ENCODE measurements at places on chromosomes 5 and 9.

- no peak for DNase-seq
Measured at GRCh38 chr9:103713631-103714030, 380.5 kb upstream of the SMC2 start.

- no peak for DNase-seq
Measured at GRCh38 chr5:135171336-135171735, 137.3 kb upstream of the PITX1 start.

GRCh38 chr9:9623506-9623905, 989.3 kb downstream of the PTPRD start:
- no peak for DNase-seq

GRCh38 chr5:74543162-74543995, 97.1 kb downstream of the ENC1 start:
- DNase-seq: no peak

- DNase-seq: no peak
Measured at GRCh38 chr5:92470770-92471169, 1087.7 kb upstream of the ARRDC3 start.

DNA sequence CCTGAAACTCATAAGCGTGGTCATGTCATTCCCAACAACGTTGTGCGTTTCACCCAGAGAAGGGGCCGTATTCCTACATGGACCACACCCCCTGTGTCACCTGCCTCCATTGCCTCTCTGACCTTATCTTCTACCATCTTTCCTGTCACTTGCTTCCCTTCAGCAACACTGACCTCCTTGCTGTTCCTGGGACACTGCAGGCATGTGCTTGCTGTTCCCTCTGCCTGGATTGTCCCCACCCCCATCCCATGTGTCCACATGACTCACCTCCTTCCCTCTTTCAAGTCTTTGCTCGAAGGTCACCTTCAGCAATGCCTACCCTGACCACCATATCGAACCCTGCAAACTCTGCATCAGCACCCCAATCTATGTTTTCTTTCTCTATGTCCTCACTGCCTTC, 133.2 kb upstream of the ZNF618 start:
- DNase-seq: no peak

DNA sequence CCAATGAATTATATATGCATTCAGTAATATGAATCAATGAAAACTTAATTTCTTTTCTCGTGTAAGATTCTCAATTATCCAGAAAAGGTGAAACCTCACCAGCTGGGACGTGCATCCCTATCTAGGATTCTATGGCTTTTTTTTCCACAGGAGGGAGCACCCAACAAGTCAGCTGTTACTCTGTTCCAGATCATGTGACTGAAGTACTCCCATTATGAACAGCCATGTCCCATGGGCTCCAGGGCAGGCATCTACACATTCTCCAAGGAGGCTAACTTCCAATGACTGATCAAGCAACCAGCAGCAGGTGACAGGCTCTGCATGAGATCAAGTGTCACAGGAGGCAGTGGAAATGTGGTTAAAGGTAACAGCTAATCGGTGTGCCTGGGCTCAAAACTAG, 118.8 kb downstream of the ELAVL2 start:
- no peak for DNase-seq

DNA sequence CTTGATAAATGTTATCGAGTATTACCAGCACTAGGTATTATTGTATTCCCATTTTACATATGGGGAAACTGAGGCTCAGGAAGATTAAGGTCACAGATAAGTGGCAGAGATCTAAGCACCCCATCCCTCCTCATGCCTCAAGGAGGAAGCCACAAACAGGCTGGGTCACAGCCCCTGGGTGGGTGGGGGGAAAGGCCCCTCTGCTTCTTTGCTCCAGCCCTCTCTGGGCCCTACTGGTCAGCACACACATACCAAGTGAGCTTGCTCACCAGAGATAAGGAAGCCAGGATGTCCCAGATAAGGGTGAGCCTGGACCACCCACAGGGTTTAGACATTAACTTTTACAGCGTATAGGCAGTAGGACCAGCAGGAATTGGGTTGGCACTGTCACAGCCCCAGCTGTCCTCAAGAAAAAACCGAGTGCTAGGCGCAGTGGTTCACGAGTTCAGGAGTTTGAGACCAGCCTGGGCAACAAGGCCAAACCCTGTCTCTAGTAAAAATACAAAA, 45.3 kb downstream of the STK10 start:
- DNase-seq: no peak

GRCh38 chr5:91419136-91419535, 36.0 kb upstream of the ARRDC3 start:
- DNase-seq: no peak

DNA sequence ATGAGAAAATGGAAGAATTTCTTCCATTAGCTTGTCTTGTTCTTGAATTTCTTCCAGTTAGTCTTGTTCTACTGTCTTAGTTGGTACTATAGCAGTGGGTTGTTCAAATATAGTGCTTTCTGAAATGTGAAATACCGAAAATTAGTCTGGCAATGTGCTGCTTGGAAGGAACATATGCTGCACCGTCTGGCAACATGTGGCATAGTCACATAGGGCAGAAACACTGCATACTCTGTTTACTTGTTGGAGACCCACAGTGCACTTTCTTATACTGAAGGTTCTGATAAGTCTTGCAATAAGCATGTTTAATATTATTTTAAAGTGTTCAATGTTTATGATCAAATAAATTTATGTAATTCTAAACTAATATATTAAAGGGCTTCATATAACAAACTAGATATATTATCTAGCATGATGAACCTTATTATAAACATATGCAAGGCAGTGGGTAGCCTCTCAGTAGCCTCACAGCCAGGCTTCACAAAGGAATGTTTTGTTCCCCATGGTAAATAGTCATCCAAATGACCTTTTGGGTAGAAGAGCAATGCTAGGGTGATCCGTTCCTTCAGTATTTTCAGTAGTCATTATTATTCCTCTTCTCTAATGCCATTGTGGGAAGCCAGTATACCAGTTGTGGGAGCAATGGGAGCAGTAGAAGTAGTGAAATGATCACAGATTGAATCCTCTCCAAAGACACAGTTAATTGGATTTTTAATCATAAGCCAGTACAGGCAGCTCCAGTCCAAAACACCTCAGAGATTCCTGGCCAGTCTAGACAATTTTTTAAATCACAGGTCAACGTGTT, 1106.7 kb downstream of the DTWD2 start:
- DNase-seq: no peak

GRCh38 chr9:100375658-100376057, 22.9 kb upstream of the TEX10 start:
- DNase-seq: no peak

DNA sequence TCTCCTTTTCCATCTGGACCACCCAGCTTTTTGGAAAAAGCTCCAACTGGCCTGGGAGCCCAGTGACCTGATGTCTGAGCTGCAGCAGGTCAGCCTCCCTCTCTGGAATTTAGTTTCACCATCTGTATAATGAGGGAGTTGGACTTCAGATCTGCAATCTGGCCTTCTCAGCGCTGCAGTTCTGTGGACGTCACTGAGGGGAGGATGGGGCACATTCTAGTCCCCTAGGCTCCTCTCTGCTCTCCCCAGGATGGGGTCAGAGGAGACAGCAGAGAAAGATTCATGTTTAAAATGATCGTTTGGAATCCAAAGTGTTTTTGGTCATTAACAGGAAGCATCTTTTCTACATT, 10.2 kb downstream of the OR13J1 start:
- no peak for DNase-seq

DNA sequence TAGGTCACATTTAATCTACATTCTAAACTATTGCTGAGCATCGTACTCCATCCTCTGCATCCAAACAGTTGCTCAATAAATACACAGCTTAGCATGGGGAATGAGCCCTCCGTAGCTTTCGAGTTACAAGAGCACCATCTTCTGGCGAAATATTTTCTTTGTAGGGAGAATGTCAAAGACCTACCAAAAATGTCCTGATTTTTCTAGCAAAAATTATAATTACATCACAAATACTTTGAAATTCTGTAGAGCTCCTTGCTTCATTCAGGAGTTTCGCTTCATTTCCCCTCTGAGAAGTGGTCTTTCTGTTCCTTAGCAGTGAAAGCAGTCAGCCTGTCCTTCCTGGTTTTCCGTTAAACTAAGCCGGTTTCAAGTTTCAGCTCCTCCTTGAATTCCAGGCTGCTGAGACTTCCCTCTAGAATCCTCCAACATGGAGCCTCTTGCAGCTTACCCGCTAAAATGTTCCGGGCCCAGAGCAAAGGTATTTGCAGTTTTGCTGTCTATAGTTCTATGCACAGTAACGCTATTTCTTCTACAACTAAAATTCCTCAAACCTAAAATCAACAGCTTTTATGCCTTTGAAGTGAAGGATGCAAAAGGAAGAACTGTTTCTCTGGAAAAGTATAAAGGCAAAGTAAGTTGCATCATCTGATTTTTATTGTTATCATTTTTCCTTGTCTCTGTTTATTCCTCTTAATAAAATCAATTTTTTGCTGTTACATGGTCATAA, at the start of gene GPX8:
Gene GPX8 (plus strand): TSS at position 409 of the 730 bp plus-strand sequence. CDS start 22 bp downstream, at position 431.
- DNase-seq: peak; percentile 31

- no peak for DNase-seq
Measured at GRCh38 chr5:132260714-132261551, 3.4 kb downstream of the PDLIM4 start.

DNA sequence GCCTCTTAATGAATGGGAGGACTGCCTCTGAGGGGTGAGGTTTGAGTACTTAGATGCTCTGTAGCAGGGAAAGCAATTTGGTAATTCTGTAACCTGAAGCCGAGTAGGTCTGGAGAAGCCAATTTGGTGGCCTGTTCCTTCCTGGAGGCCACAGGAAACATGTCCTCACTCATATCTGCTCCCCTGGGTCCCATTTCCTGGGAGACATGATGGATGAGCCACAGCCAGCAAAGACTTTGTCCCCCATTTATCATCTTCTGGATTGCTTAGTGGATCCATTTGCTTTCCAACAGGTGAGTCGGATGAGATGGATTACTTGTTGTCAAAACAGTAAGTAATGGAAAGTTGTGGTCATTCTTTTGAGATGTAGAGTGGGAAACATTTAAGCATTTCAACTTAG, 99.8 kb upstream of the KLF9 start:
- DNase-seq: no peak

DNA sequence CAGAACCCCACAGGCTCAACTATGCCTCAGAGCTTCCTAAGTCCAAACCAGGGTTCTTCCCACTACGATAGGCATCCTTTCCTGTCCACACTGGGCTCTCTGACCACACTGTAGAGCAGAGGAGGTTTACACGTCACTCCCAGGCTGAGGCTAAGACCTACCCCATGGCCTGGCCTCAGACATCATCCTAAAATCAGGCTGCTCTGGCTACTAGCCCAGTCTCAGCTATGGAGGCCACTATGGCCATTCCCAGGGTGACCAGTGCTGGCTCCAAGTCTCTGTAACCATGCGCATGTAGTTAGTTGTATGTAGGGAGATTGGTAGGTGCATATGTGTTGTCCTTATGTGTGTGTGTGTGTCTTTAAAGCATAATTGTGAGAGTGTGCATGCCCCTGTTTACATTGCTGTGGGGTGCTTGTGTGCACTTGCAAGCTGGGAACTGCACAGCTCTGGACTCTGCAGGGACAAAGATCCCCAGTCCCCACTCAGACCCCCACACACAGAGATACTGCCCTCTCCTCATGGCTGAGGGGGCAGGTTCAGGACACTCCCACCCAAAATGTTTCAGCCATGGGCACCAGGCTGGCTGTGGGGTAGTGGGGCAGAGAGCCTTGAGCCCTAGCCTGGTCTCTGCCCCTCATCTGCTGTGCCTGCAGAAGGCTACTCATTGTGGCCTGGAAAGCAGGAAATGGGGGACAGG, 12.3 kb downstream of the PDLIM4 start:
- DNase-seq: no peak

- no peak for DNase-seq
Measured at GRCh38 chr5:139178589-139178917, 19.6 kb downstream of the SIL1 start.

GRCh38 chr9:87615547-87616148, 110.3 kb upstream of the CTSL start:
- no peak for DNase-seq

DNA sequence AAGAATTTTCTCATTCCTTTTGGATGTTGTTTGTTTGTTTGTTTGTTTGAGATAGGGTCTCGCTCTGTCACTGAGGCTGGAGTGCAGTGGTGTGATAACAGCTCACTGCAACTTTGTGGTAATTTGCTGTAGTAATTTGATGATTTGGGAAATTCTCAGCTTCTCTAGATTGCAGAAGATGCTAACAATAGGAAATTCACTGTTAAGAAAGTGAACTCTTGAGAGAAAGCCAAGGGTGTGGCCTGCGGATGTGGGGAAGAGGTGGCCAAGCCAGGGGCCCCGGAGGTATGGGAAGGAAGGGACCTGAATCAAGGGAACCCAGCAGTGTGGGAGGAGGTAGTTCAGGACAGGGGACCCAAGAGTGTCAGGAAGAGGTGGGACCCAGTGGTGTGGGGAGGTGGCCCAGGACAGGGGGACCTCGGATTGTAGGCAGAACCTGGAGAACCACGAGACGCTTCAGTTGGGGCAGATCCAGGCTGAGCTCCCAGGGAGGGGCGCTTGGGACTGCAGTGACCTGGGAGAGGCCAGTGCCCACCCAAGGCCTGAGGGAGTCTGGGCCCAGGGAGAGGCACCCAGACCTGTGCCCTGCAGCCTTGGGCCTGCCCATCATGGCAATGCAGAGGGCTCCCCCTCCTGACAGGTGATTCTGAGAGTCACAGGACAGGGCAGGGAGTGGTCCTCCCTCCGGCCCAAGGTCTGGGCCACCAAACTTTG, 5.6 kb upstream of the LCN2 start:
- DNase-seq: no peak

- no peak for DNase-seq
Measured at GRCh38 chr9:126459126-126459525, 132.5 kb downstream of the MVB12B start.

DNA sequence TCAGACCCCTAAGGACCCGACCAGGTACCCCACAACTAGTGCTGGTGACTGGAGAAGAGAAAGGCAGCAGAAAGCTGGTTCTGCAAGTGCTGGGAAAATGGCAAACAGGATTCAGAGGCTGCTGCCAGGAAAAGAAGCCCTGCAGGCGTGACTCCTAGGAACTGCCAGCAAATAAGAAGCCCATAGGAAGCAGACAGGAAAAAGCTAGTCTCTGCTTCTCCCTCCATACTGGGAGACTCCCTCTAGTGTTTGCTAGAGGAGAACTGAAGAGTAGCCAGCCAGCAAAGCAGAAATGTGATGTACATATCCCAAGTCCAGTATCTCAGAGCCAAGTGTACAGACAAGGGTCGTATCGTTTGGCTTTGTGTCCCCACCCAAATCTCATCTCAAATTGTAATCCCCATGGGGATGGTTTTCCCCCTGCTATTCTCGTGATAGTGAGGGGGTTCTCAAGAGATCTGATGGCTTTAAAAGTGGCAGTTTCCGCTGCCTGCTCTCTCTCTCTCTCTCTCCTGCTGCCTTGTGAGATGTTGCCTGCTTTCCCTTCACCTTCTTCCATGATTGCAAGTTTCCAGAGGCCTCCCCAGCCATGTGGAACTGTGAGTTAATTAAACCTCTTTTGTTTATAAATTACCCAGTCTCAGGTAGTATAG, 38.1 kb upstream of the TUSC1 start:
- DNase-seq: no peak

GRCh38 chr5:7586480-7586879, 190.5 kb downstream of the ADCY2 start:
- DNase-seq: no peak

DNA sequence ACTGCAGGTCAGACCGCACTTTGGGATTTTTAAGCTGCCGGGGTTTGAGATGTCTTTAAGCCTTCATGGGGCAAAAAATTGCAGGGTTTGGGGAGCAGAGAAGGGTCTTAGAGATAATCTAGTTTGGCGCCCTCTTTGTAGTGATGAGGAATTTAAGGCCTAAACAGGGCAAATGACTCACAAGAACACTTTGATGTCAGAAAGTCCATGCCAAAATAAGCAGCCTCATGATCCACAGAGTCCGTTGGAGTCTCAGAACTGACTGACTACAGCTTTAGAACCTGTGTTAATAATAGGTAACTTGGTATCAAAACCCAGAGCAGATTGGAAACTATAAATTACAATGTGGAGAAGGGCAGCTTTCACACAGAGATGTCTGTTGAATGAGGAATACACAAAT, 35.9 kb upstream of the PTGS1 start:
- DNase-seq: no peak

Data from stimulated activated CD4-positive, alpha-beta T cell treated with anti-CD3 and anti-CD28 coated beads, Interleukin-12 subunit alpha, Interleukin-12 subunit beta, amount 100 ng/mL, for 48 hours (primary cell).